Activated naive CD4-positive, alpha-beta T cell treated with anti-CD3 and anti-CD28 coated beads, Interleukin-2, amount 10 ng/mL, durations not matched to agents 7 days and 5 days (primary cell): ENCODE measurements at places on chromosomes 6 and 20.

- no peak overlapping the region for H3K27ac ChIP-seq
- no peak overlapping the region for H3K4me3 ChIP-seq
- DNase-seq = no peak
- H3K4me1 ChIP-seq = no peaks in the 10 kb centered on the region
- no peaks in the 10 kb centered on the region for H3K27me3 ChIP-seq
Observed at GRCh38 chr6:112799889-112800288, 452.8 kb downstream of the RFPL4B start.

GRCh38 chr6:2942914-2943563, 28.3 kb downstream of the SERPINB6 start:
- peak overlapping the region; percentile 92 for H3K27ac ChIP-seq
- H3K27me3 ChIP-seq = peaks cover 12% of the 10 kb centered on the region
- peak overlapping the region; percentile 50 for H3K4me3 ChIP-seq
- DNase-seq = no peak
- H3K36me3 ChIP-seq = peaks cover 28% of the 10 kb centered on the region
- peaks cover 48% of the 10 kb centered on the region for H3K4me1 ChIP-seq

- H3K27ac ChIP-seq = no peak overlapping the region
- no peaks in the 10 kb centered on the region for H3K36me3 ChIP-seq
- H3K4me1 ChIP-seq = peaks cover 2% of the 10 kb centered on the region
- H3K27me3 ChIP-seq = no peaks in the 10 kb centered on the region
- no peak overlapping the region for H3K4me3 ChIP-seq
Observed at GRCh38 chr6:99331531-99331930, 17.9 kb downstream of the FAXC start.

DNA sequence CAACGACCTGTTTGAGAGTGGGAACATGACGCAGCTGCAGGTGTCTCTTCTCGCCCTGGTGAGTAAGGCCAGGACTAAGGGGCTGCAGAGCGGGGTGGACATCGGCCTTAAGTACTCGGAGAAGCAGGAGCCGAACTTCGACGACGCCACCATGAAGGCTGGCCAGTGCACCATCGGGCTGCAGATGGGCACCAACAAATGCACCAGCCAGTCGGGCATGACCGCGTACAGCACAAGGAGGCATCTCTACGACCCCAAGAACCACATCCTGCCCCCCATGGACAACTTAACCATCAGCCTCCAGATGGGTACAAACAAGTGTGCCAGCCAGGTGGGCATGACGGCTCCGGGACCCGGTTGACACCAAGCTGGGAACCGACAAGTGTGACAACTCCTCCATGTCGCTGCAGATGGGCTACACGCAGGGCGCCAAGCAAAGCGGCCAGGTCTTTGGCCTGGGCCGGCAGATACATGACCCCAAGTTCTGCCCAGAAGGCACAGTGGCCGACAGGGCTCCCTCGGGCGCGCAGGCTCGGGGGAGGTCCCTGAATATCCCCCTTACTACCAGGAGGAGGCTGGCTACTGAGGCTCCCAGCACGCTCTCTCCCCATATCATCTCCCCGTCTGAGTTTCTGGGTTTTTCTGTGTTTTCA, 15.9 kb upstream of the AMD1 start:
- H3K4me1 ChIP-seq = peaks cover 13% of the 10 kb centered on the region
- no peaks in the 10 kb centered on the region for H3K36me3 ChIP-seq
- DNase-seq = no peak
- H3K27me3 ChIP-seq = peaks cover 6% of the 10 kb centered on the region
- H3K27ac ChIP-seq = no peak overlapping the region
- no peak overlapping the region for H3K4me3 ChIP-seq

- peaks cover 36% of the 10 kb centered on the region for H3K4me1 ChIP-seq
- H3K27me3 ChIP-seq = no peaks in the 10 kb centered on the region
- no peak overlapping the region for H3K4me3 ChIP-seq
- DNase-seq = peak; percentile 34
- H3K36me3 ChIP-seq = peaks cover 4% of the 10 kb centered on the region
Observed at GRCh38 chr20:43752561-43753301, 25.9 kb upstream of the GTSF1L start.

DNA sequence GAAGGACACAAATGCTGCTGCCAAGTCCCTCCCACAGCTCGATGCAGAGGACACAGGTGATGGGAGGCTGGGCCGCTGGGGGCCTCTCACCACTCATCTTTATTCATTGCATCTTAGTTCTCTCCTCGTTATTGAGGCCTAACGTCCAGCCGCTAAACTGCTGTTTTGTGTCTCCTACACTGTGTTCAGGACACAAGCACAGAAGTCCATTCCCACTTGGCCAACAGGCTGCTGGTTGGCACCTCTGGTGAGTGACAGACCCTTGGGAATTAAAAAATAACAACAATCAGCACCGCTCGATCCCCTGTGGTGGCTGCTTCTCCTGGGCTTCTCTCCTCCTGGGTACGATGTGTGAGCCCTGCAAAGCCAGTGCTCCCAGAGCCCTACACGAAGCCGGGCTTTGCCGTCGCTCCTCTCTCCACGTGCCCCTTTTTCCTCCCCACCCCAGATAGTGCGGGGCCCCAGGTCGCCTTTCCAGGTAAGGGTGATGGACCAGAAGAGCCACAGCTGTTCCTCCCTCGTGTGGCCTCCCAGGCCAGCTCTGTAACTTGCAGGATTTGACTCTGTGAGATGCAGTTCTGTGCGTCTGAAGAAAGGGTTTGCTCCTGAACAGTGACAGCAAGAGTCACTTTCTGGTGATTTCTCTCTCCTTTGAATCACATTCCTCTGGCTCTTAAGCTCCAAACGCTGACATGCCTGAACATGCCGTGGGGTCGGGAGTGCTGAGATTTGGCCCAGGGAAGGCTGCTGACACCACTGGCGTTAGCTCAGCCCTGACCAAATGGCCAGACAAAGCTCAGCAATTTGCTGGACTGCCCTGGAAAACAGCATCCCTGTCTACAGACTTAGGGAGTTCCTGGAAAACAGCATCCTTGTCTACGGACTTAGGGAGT, 59.3 kb downstream of the DLL1 start:
- peaks cover 12% of the 10 kb centered on the region for H3K27me3 ChIP-seq
- no peaks in the 10 kb centered on the region for H3K36me3 ChIP-seq
- no peak overlapping the region for H3K27ac ChIP-seq
- no peak for DNase-seq
- no peaks in the 10 kb centered on the region for H3K4me1 ChIP-seq
- H3K4me3 ChIP-seq = no peak overlapping the region

GRCh38 chr6:80446454-80447045, 340.1 kb downstream of the BCKDHB start:
- H3K27ac ChIP-seq = no peak overlapping the region
- H3K27me3 ChIP-seq = no peaks in the 10 kb centered on the region
- no peaks in the 10 kb centered on the region for H3K4me1 ChIP-seq

DNA sequence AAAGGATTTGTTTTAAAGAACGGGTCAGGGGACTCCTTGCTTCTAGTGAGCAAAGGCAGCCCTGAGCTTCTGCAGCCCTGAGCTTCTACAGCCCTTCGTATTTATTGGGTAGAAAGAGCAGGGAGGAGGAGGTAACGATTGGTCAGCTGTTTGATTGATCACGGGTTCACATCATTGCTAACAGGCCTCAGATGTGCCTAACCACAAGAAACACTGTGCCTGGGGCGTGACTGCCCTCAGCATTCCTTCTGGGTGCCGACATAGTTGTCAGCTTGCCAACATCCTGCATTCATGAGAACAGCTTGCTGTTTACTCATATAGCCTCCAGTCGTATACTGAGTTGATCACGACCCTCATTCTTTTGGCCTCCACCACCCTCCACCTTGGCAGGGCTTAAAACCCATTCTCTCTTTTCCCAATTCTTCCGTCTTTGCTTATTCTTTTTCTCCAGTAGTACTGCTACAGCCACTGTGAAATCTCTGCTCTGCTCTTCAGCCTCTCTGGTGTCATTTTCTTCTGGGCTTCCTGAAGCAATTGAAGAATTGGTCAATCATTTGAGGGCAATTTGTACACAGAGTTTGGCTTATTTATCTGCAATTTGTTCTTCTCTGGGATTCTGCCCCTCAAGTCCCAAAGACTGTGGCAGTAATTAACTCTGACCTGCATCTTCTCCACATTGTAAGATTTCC, 25.4 kb upstream of the NOP56 start:
- H3K36me3 ChIP-seq = no peaks in the 10 kb centered on the region
- no peak overlapping the region for H3K27ac ChIP-seq
- no peaks in the 10 kb centered on the region for H3K4me1 ChIP-seq
- DNase-seq = no peak
- peaks cover 50% of the 10 kb centered on the region for H3K27me3 ChIP-seq

DNA sequence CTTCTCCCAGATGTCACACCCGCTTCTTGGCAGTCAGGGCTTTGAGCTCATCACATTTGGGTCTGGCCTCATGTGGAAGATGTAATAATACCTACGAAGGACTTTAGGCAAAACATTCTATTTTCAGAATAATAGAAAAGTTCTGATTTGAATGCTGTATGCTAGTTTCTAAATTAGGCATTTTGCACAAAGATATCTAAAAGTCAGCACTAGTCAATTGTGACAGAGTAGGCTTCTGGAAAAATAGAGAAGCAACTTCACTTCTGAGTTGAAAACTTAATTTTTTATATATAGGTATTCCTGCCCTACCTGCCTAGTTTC, 38.3 kb upstream of the CD2AP start:
- H3K36me3 ChIP-seq = no peaks in the 10 kb centered on the region
- no peak overlapping the region for H3K4me3 ChIP-seq
- peaks cover 15% of the 10 kb centered on the region for H3K27me3 ChIP-seq
- DNase-seq = no peak

- H3K4me3 ChIP-seq = no peak overlapping the region
- H3K4me1 ChIP-seq = peaks cover 3% of the 10 kb centered on the region
- no peak for DNase-seq
Observed at GRCh38 chr6:105573138-105573537, 170.3 kb upstream of the PREP start.

DNA sequence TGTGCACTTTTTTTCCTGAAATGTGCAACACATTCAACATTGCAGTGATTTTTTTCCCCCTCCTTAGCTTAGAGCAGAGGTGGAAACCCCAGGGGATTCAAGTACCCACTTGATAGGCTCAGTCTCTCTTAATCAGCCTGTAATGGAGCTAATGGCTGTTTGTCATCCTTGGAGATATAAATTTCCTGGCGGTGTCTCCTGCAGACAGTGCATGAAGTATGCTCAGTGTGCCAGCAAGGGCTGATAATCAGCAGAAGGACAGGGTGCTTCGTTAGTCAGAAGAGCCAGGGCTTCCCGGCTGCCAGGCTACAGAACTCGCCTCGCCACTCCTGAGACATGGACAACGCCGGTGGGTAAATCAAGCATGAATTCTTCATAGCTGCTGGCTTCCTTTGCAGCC, 69.8 kb upstream of the PHACTR2 start:
- H3K36me3 ChIP-seq = no peaks in the 10 kb centered on the region
- no peaks in the 10 kb centered on the region for H3K27me3 ChIP-seq
- H3K4me3 ChIP-seq = no peak overlapping the region
- no peak overlapping the region for H3K27ac ChIP-seq
- H3K4me1 ChIP-seq = no peaks in the 10 kb centered on the region

- peaks cover 17% of the 10 kb centered on the region for H3K27me3 ChIP-seq
- H3K4me1 ChIP-seq = no peaks in the 10 kb centered on the region
- H3K36me3 ChIP-seq = no peaks in the 10 kb centered on the region
Observed at GRCh38 chr20:4585104-4585753, 136.5 kb upstream of the PRND start.

- no peaks in the 10 kb centered on the region for H3K36me3 ChIP-seq
- no peak overlapping the region for H3K4me3 ChIP-seq
Observed at GRCh38 chr6:113995634-113996033, 24.7 kb upstream of the HDAC2 start.

DNA sequence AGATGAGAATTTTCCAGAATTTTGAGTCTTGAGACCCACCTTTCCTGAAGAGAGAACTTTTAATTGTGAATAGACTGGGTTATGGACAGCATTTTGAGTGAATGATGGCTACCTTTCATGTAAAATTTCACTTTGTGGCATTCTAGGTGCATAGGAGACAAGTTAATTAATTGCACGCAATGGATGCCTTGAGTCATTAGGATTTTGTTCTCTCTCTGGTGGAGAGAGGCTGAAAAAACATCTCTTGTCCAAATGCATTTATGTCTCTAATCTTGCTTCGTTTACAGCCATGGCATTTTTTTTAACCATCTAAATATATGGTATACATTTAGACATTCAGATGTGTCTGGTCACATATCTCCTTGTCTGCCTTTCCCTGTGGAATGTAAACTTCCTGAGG, 3.1 kb downstream of the RHAG start:
- no peaks in the 10 kb centered on the region for H3K4me1 ChIP-seq
- no peak for DNase-seq

DNA sequence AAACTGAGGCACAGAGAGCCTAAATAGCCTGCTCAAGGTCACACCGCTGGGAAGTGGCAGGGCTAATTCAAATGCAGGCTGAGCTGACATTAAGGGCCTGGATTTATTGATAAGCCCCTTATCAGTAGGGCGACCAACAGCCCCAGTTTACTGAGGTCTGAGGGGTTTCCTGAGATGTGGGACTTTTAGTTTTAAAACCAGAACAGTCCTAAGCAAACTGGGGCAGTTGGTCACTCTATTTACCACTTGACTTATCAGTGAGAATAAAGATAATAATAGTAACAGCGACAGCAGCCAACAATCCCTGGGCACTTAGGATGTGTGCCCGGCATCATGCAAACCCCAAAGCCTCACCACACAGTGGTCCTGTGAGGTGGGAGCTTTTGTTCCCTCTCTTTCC, 27.6 kb downstream of the PREX1 start:
- no peak for DNase-seq
- no peak overlapping the region for H3K27ac ChIP-seq
- H3K36me3 ChIP-seq = peaks cover 21% of the 10 kb centered on the region

- H3K27me3 ChIP-seq = peaks cover 3% of the 10 kb centered on the region
- no peaks in the 10 kb centered on the region for H3K4me1 ChIP-seq
- DNase-seq = no peak
Observed at GRCh38 chr20:23490817-23491216, at the start of gene CST8. CST8 (plus strand) TSS chr20:23491117; CDS start chr20:23491668, 551 bp downstream.

DNA sequence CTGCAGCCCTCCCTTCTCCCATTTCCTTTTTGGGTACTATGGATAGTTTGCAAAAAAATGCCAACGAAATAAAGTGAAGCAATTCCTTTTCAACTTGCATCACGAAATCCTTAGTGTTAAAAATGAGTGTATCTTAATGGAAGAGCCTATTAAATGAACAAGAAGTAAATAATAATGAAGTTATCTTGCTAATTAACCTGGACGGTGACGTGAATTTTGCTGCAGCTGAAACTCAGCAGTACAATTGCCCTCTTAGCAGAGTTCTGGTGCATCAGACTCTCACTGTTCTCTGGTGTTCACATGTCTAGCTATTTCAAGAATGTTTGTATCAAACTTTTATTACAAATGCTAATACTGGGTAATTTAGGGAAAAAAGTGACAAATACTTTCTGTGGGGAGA, 119.7 kb upstream of the HDAC2 start:
- no peak overlapping the region for H3K4me3 ChIP-seq
- H3K36me3 ChIP-seq = no peaks in the 10 kb centered on the region
- no peaks in the 10 kb centered on the region for H3K27me3 ChIP-seq
- no peak for DNase-seq
- H3K4me1 ChIP-seq = no peaks in the 10 kb centered on the region

- peaks cover 11% of the 10 kb centered on the region for H3K27me3 ChIP-seq
- H3K27ac ChIP-seq = no peak within 1 kb of the TSS
- no peaks in the 10 kb centered on the region for H3K36me3 ChIP-seq
- peaks cover 2% of the 10 kb centered on the region for H3K4me1 ChIP-seq
- H3K4me3 ChIP-seq = no peak within 1 kb of the TSS
Observed at GRCh38 chr6:10521104-10521808, at the start of gene GCNT2. GCNT2 (plus strand) TSS chr6:10521351; CDS start chr6:10528912, 7,561 bp downstream.

GRCh38 chr6:147390909-147391536, 117.5 kb upstream of the SAMD5 start:
- H3K4me3 ChIP-seq = no peak overlapping the region
- no peaks in the 10 kb centered on the region for H3K4me1 ChIP-seq
